ENCODE measurements at places on chromosomes 16 and 17.

GRCh38 chr17:31824766-31825360 is 34.2 kb downstream of the COPRS start:
- DNase-seq, result no peak

DNA sequence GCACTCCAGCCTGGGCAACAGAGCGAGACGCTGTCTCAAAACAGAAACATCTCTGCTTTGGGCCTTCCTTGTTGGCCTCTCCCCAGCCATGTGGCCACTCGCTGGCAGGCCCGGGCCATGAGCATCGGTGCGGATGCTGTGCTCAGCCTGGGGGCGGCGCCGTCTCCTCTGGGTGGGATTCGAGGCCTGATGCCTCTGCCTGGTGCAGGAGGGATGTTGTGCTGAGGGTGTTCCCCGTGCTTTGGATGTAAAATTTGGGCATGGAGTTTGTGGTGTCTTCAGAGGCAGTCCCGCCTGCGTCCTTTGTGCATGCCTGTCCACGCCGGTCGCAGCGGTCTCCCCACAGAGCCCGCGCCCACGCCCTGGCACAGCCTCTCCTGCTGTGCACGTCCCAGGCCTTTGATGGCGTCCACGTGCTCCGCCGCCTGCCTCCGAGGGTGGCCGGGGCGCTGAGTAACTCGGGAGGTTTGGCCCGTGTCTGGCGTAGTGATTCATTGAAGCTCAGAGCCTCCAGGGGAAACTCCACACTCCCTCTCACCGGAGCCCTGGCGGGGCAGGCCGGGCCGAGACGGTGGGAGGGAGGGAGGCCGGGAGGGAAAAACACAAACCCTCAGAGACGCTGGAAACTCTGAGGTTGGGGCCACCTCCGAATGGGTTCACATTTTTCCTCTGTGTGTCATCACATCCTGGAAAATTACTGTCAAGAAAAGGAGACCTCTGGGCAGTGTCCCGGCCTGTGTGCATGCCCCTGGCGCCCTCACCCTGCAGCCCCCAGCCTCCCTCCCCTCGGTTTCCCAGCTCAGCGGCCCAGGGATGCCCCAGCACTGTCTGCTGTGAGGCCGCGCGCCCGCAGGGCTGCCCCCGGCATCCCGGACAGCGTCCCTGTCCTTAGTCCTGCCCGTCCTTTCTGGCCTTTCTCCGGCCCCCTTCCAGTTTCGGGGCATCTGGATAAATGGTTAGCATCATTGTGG is 19.0 kb downstream of the CENPX start:
- DNase-seq, result no peak

GRCh38 chr16:27441276-27441675 is 39.3 kb downstream of the IL21R start:
- DNase-seq, result no peak

- DNase-seq, result no peak
Measured at GRCh38 chr16:57530104-57530521, 6.3 kb downstream of the CCDC102A start.

DNA sequence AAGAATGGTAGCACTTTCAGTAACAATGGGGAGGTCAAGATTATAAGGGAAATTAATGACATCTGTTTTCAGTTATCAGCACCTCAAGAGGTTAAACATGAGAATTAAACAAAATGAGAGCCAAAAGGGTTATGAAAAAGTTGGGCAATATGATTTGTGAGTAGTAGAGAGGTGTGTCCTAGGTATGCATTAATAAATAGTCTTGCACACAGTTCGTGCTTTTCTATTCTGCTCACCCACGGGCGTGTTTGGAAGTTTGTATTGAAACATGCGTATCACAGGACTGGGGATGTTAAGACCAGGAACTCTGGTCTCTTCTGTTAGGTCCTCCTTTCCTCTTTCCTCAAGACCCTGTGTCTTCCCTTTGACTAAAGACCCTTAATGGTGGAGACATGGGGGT is 6.0 kb downstream of the BPTF start:
- no peak for DNase-seq

- no peak for DNase-seq
Measured at GRCh38 chr16:70563636-70564035, 40.0 kb downstream of the SF3B3 start.

- no peak for DNase-seq
Measured at GRCh38 chr17:48767263-48767774, 38.8 kb upstream of the HOXB13 start.

- DNase-seq, result no peak
Measured at GRCh38 chr16:30780549-30780948, 6.5 kb downstream of the ZNF629 start.

- DNase-seq, result no peak
Measured at GRCh38 chr16:85864965-85865364, 34.0 kb upstream of the IRF8 start.

DNA sequence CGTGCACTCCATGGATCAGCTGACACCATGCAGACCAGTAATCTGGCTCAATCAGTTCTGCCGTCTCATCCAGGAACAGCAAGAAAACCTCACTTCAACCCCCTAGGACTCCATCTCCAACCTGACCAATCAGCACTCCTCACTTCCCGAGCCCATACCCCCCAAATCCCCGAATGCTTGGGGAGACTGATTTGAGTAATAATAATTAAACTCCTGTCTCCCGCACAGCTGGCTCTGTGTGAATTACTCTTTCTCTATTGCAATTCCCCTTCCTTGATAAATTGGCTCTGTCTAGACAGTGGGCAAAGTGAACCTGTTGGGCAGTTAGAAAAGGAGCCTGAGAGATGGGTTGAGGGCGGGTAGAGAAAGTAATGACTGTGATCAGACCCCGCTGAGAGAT is 320.0 kb downstream of the HAPSTR1 start:
- DNase-seq, result no peak

- no peak for DNase-seq
Measured at GRCh38 chr17:76243826-76244679, 3.8 kb upstream of the RNF157 start.

- DNase-seq, result no peak
Measured at GRCh38 chr17:63314761-63315160, 131.3 kb downstream of the CYB561 start.

DNA sequence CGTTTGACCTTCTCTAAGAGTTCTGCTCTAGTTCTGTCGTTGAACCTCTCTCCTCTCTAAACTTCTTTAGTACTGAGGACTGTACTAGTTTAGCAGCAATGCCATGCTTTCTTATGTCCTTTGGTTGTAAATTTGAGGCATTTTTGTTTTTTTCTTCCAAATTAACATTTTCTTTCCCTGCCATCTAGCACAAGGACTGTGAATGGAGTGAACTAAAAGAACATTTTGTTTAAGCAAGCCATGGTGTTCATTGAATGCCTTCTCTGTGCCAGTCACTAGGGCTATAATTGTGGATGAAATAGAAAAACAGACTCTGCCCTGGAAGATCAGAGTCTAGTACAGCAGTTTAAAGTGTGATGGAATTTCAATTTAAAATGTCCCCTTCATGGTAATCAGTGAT is 137.9 kb downstream of the FTO start:
- DNase-seq, result no peak

GRCh38 chr17:76504117-76504516 is 2.9 kb upstream of the RHBDF2 start:
- peak; percentile 62 for DNase-seq

GRCh38 chr17:56110463-56111135 is 42.7 kb upstream of the ANKFN1 start:
- DNase-seq, result no peak

- no peak for DNase-seq
Measured at GRCh38 chr17:29524692-29525091, 42.1 kb downstream of the ABHD15 start.

DNA sequence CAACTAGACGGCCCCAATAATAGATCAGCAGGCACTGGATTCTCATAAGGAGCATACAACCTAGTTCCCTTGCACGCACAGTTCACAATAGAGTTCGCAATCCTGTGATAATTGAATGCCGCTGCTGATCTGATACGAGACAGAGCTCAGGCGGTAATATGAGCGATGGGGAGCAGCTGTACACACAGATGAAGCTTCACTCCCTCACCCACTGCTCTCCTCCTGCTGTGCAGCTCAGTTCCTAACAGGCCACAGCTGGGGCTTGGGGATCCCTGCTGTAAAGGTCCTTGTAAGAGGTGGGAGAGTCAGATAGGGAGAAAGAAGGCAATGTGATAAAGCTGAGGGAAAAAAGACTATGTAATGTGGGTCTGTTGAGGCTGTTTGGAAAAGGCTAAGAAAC is 577.5 kb downstream of the RBFOX1 start:
- no peak for DNase-seq

DNA sequence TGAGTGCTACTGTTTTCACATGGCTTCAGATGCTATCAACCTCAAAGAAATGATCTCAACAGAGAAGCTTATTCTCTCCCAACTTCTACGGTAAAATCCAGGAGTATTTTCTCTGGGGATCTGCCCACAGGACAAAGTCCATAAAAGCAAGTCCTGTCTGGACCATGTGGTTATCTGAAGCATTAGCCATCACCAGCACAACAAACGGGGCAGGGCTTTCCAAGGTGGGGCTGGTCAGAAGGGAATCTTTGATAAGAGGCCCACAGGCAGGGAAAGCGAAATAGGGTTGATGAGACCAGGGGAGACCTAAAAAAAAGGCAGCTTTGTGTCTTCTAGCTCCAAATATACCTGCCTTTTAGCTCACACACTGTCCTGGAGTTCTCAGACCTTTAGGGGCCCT is 38.7 kb upstream of the CACNG3 start:
- DNase-seq, result no peak

DNA sequence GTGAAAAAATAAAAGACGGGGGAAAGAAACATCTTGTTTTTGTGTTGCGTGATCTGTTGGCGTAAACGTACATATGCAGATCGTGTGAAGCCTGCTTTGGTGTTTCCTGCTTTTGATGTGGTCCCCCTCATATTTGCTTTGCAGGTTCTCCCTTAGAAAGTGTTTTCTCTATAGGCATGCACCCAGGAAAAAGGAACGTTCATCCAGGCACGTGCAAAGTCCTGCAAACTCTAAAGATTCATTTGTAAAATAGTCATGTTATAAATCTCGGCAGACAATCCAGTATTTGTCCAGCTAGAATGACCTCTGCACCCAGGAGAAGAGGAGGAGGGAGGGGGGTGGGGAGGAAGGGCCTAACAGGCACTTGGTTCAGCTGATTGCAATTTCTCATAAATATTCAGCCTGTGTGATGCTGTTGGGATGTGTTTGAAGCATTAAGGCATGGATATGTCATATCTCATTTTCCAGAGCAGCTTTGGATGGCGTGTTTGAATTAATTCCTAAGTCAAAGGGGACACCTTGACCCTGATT is 40.3 kb upstream of the DDX52 start:
- DNase-seq, result no peak

DNA sequence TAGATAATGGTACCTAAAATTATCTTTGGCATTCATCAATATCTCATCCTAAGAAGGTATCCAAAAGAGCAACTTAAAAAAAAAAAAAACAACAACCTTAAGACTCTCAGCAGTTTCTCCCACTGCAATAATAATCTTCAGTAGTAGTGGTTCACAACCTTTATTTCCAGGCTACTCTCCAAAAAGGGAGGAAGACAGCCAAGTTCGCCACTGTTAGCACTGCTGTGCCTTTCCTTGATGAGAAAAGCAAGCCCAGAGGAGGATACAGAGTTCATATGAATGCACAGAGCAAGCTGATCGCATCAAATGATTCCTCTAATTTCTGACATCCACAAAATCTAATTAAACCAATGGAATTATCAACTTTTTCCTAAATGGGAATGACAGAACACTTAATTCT is 199.4 kb downstream of the AATF start:
- no peak for DNase-seq

DNA sequence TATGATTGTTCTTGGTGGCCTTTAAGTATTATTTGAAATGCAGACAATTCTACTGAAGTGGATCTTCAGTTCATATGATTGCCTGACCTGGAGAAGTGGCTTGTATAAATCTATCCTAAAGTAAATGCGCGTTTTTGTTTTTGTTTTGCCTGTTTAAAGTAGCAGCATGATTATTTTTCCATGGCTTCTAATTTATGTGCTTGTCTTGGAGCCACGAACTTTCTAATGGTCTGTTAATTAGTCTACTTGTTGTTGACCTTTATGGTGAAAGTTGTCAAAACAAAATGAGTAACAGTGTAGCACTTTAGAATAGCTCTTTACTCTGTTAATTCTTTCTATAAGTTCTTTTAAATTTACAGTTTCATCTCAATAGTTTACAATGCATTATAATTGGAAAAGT is 1.7 kb downstream of the PRKAR1A start:
- no peak for DNase-seq

DNA sequence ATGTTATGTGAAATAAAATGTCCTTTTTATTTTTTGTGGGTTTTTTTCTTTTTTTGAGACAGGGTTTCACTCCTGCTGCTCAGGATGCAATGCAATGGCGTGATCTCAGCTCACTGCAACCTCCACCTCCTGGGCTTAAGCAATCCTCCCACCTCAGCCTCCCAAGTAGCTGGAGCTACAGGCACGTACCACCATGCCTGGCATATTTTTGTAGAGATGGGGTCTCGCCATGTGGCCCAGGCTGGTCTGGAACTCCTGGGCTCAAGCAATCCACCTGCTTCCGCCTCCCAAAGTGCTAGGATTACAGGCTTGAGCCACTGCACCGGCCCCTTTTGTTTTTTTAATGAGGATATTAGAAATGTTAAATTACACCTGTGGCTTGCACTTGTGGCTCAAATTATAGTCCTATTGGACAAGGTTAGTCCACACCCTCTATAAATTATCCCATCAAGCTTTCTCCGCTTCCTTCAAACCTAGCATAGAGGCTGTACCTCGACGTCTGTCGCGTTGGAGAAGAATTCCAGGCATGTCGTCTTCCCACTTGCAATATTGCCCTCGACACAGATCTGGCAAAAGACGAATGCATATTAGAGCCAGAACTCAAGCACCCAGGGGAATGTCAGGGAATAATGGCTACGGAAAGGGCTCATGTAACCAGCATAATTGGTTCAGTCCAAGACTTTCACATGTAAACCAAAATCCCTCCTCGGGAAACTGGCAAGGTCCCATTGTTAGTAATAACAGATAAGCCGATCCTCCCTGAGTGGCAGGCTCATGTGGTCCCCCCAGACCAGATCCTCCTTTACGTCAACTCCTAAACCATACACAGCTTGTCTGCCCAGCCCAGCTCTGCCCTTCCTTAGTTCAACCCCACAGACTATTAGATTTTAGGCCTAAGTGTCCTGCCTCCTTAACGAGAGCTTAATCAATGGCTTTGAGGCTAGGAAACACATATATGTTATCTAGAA is 8.2 kb downstream of the TK2 start:
- DNase-seq, result no peak

DNA sequence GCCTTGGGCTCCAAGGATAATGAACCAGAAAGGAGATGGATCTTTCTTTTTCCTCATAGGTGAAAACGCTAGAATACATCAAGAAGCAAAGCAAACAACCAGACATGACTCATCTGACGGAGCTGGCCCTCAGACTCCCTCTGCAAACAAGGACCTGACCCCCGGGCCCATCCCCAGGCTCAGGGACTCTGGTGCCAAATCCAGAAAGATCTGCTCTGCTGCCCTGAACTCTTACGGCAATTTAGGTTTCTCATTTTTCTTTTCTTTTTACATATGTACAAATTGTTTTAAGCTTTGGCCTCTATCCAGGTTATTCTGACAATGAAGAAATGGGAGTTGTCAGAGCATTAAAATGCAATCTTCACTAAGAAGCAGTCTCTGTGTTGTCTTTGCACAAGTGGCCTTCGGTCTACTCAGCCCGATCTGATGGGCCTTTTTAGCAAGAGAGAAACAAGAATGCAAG is 17.7 kb downstream of the KNOP1 start:
- DNase-seq, result no peak

Measured in WERI-Rb-1 (cell line).